Right renal pelvis (tissue), 4 donors: ENCODE measurements at places on chromosomes 5 and 9.

DNA sequence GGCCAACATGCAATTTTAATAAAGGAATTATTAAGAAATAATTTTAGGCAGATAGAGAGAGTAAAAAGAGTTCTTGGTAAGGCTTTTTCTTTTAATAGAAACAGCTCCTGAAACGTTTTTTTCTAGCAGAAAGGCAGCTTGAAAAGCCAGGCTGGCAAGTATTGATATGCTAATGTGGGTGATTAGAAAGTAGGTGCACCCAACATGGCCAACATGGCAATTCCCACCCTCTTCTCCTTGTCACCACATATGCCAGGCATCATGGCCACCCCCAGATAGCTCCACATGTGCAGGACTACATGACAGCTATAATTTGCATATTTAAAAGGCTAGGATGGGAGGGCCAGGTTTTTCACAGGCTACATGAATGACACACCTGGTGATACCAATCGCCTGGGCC, 615.2 kb downstream of the PTPRD start:
- DNase-seq = no peak

DNA sequence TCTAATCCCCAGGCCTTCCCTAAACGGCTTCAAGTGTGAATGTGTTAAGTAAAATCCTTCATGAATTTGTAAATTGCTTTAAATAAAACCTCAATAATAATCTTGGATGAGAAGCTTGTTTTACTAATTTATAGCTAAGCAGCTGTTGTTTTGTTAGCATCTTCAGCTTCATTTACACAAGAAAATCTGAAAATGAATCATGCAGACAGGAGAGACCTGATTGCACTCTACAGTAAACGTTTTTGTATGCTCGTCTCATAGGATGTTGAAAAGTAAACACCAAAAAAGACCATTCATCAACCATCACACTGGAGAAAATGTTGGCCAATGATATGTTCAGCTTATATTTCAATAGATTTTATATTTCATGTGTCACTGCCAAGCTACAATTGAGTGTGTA, 40.4 kb upstream of the MAP3K1 start:
- no peak for DNase-seq

DNA sequence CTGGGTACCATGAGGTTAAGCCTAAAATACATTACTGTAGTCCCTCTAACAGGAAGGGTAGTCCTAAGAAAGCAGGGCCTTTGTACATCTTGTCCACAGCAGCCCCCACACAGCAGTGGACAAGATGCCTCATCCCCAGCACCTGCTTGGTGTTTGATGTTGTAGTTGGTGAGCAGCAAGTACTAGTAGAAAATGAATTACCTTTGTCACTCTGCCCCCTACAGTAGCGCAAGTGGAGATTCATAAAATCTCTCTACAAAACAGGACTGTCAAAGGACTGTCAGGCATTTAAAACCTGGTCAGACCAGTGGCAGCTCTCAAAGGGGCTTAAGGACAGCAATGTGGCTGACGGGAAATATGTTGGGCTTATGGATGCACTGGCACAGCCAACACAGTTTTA, 122.5 kb downstream of the TMEM174 start:
- DNase-seq = no peak

GRCh38 chr5:53601570-53601969, 41.1 kb downstream of the NDUFS4 start:
- DNase-seq = no peak

DNA sequence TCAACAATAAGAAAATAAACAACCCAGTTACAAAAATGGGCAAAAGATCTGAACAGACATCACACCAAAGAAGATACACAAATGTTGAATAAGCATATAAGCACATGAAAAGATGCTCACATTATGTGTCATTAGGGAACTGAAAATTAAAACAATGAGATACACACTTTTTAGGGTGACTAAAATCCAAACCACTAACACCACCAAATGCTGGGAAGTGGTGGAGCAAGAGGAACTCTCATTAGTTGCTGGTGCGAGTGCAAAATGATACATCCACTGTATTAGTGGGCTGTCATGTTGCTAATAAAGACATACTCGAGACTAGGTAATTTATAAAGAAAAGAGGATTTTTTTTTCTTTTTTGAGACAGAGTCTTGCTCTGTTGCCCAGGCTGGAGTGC, 329.1 kb downstream of the TMEM38B start:
- no peak for DNase-seq

DNA sequence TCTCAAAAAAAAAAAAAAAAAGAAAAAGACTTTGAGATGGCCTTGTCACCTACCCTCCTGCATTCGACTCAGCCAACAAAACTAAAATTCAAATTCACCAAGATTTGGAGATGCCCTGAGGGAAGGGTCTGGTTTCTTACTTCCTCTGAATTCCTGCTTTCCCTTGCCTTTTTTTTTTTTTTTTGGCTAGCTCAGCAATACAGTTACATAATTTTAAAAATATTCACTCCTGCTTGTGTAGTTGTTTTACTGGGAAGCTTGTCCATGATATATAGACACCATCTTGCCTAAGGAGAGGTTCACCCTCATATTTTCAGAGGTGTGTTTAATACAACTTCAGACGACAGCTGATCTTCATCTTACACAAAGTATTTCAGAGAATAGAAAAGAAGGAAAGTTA, 21.3 kb upstream of the SERINC5 start:
- no peak for DNase-seq

DNA sequence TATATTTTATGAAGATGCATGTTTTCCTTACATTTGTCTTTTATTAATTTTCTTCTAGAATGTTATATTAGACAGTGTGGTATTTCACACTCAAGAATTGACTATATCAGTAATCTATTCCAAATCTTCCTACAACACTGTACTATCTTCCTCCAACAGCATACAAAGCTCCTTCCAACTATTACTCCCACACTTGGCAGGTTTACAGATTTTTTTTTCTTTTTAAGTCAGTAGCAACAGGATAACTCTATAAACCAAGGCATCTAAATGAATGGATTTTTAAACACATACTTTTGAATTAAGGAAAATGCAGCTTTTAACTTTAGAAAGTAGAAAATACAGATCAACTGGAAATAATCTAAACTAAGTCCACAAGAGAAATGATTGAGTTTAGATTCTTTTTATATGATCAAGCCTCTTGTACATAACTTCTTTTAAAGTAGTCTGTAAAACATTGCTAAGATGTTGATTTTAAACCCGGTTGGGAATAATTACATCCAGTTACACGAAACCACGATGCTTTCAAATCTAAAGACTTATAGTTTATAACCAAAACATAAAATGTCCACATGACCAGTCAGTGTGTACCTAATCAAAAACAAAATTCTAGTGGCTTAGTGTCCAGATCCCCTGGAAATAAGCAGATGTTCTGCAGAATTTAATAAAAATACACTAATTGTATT, 281.6 kb downstream of the ADAMTS6 start:
- DNase-seq = no peak

DNA sequence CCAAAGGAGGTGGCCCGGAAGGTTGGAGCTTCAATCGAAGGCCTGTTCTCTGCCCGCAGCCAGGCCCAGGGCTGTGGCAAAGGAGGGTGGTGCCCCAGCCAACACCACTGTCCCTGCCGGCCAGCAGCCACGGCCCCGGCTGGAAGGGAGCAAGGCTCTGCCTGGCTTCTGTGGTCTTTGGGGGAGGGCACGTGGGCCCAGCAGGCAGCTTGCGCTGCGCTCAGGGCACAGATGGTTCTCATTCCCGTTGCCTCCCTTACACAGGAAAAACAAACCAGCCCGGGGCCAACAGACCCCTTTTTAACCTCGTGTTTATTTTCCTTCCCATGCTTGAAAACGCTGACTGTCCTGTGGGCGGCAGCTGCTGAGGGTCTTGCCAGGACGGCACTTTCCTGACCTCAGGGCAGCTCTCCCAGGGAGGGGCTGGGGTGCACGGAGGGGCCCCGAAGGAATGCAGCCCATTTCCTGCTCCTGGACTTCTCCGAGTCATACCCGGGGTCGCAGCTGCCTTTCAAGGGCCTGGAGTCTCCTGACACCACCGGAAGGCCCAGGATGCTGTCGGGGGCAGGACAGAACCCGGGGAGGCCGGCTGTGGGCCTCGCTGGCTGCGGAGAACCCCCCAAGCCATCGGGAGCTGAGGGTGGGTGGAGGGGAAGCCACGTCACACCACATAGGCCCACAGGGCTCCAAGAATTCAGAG, 1.1 kb upstream of the GPSM1 start:
- no peak for DNase-seq

- no peak for DNase-seq
These were observed 31.6 kb downstream of the S1PR3 start for GRCh38 chr9:89022902-89023301.
